ENCODE measurements at places on chromosomes 4 and X. TPM values are rescaled to one million over a fixed set of nuclear protein-coding genes. Genes with fewer than 3 reads are reported as not detected.

DNA sequence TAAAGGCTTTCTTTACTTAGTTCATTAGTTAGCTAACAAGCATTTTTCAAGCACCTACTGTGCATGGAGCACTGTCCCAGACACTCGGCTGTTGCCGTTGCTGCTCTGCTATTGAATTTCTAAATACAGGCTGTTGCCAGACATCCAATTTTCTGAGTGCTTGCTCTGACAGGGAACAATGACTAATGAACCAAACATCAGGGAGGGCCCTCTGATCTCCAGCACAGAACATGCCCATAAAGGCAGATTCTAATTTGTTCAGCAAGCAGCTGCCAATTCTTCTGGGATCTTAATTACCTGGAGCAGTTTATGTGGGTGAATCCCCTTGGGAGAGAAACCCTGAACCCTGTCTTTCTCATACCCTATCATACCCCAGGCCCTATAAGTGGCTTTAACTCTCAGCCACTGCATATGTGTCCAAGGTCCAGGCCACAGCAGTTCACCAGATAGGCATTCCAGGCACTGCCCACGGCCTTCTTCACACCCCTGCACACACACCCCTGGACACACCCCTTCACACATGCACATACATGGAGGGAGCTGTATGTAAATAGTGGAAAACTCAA, 27.9 kb downstream of the TSC22D3 start:
- no peak for DNase-seq

GRCh38 chrX:143733866-143734265, 13.3 kb upstream of the SPANXN2 start:
- no peak for DNase-seq

DNA sequence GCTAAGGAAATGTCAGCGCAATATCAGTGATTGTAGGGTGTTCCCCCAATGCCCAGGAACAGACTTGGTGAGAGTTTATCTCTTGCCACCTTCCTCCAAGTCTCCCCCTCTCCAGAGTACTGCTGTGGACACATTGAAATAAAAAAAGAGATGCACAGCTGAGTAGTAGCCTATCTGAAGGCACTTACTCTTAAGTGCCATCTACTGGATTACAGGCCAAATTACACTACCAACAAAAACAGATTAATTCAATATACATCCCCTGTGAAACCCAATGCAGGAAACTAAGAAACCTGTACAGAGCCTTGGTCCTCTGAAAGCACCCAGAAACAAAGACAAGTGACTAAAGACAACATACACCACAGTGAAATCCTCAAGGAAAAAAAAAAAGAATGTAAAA, 460.3 kb downstream of the ZIC3 start:
- no peak for DNase-seq

Gene IRS4
- not detected for total RNA-seq

Gene ITGB1BP2
- 4.4 TPM for total RNA-seq
